ENCODE measurements at places on chromosomes 2 and 18.

DNA sequence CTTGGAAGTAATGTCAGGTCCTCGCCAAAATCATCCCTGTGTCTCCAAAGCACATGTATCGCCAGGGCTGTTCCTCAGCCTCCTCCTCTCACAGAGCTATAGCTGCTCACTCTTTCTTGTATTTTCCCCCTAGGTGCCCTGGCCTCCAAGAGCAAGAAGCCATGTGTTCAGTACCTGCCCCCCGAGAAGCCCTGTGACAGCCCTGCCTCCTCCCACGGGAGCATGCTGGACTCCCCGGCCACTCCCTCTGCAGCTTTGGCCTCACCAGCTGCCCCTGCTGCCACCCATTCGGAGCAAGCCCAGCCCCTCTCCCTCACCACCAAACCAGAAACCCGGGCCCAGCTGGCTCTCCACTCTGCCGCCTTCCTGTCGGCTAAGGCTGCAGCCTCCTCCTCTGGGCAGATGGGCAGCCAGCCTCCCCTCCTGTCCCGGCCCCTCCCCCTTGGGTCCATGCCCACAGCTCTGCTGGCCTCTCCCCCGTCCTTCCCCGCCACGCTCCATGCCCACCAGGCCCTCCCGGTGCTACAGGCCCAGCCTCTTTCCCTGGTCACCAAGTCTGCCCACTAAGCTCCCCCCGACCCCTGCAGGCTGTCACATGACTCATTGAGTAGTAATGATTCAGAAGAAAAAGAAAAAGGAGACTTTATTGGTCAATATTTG is 18.8 kb downstream of the TGOLN2 start:
- peak; percentile 20 for DNase-seq

DNA sequence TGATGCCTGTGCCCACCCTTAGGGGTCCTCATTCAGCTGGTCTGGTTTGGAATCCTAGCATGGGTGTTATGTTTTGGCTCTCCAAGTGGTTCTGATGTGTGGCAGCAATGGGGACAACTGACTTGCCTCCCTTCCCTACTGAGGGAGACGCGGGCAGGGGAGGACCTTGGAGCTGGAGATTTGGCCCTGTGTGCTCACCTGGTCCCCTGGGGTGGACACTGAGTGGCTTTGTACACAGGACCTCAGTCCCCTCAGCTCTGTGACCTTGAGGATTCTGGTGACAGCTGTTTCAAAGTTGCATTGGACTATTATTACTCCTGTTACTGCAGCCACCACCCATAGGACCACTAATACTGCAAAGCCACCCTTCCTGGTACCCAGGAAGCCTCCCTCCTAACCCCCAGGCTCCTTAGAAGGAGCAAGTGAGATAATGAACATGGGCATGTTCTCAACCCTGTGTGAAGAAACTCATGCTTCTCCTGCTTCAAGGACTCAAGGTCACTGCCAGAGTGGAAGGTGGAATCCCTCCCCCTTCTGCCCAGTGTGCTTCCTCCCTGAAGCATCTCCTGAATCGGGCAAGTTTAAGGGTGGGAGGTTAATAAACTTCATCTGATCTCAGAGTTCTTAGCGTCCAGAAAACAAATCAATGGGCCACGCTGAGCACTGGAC is 26.5 kb downstream of the TMEM182 start:
- no peak for DNase-seq

GRCh38 chr2:11679486-11680181 is 9.6 kb upstream of the NTSR2 start:
- no peak for DNase-seq

DNA sequence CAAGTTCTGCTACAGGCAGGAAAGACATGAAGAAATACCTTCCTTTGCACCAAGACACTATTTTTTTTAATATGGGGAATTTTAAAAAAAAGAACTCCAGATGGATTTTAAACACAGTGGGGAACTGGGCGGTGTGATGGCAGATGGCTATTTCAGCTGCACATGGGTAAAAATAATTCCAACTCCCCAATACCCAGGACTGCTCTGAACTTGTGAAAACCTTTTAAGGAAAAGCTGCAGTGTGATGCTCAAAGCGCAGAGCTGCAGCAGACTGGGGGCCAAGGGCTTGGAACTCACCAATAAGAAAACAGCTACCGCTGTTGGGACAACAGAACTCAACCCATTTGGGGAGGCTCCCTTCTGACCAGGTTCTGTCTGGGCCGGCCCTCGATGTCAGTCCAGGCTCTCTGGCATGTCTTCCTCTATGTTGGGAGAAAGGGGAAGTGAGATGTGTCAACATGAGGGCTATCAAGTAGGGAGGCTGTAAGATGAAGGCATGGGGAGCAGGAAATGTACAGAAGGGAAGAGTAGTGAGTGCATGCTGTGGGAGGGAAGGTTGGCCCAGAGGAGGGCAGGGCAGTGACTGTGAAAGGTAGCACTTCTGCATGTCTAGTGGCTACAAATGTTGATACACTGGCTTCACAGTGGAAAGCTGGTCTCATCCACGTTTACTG is 64.0 kb upstream of the SLC14A2 start:
- no peak for DNase-seq

DNA sequence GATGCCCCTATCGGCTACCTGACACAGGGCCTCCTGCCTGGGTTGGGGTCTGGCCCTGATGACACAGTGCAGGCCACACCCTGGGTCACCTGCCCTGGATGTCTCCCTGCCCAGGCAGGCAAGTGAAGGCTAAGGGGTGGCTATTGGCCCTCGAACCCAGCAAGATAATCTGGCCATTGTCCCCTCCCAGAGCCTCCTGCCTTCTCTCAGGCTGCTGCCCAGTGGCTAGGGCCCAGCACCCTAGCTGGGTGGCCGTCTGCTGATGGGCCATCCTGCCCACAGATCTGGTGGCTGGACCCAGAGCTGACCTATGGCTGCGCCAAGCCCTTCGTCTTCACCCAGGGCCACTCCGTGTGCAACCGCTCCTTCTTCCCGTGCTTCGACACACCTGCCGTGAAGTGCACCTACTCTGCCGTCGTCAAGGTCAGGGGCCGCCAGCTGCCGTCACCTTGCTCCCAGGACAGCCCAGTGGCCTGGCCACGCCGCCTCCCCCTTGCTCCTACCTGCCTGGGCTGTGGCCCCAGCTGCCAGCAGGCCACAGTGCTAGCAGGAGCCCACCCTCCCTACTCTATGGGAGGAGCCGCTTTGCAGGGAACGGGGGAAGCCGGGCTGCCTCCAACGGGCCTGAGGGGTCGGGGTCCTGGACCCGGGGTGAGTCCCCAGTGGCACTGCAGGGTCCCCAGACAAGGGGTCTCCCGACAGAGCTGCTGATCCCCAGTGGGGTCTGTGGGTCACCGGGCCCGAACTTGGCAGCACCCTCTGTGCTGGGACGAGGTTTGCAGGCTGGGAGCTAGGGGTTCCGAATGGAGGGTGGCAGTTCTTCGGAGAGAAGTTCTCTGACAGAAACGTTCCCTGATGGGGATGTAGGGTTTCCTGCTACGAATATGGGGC is 4.1 kb downstream of the RNPEPL1 start:
- no peak for DNase-seq

- DNase-seq = peak; percentile 91
Measured at GRCh38 chr2:95323347-95324155, 26.4 kb downstream of the KCNIP3 start.

GRCh38 chr2:96091711-96092572 is 24.4 kb downstream of the ADRA2B start:
- DNase-seq = peak; percentile 3

DNA sequence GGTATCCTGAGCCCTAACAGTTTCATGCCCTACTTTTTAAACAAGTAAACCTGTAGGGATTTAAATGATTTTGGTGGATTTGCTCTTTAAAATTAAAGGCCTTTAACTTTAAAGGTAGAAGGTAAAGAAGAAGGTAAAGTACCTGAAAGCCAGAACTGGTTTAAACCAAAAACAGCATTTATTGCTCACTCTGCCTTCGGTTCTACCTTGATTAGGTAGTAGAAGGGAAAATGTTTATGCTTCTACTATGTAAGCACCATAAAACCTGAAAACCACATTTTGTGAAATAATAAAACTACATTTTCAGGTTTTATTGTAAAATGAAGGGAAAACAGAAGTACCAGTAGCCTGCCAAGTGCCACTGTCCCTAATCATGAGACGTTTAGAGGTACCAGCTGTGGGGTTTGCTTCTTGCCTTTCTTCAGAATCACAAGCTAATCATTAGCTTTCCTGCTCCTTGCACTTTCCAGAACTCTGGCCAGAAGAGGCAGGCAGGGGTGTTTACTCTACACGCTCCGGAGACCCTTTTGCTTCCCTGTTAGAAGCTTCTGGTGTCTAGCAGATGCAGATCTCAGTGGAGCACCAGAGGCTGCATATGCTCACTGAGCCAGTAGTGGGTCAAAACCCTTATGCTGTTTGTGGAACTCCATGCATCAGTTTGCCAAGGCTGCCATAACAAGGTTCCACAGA is 33.3 kb downstream of the RPIA start:
- no peak for DNase-seq

GRCh38 chr2:146677280-146677679 is 1167.5 kb upstream of the ACVR2A start:
- DNase-seq = no peak

DNA sequence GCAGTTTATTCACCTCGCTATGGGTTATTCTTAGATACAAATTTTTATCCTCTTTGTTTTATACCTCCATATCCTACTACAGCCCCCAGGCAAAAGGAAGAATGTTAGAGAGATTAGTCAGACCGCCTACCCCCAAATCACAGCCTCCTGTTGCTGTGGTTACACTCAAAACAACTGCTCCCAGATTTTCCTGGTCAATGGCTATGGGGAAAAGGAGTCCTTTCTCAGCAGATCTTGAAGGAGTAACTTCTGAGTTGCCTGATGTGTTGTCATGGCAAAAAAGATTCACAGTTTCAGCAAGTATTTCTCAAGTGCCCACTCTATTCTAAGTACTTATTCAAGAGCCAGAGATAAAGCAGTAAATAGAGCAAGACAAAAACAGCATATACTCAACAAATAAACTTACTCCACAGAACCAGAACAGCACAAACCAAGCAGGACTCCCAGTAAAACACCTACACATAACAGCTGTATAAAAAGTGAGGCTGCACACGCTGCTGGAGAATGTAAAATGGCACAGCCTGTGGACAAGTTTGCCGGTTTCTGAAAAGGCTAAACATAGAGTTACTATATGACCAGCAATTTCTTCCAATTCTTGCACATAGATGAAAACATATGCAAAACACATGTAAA is 104.8 kb downstream of the NOL10 start:
- DNase-seq = no peak

DNA sequence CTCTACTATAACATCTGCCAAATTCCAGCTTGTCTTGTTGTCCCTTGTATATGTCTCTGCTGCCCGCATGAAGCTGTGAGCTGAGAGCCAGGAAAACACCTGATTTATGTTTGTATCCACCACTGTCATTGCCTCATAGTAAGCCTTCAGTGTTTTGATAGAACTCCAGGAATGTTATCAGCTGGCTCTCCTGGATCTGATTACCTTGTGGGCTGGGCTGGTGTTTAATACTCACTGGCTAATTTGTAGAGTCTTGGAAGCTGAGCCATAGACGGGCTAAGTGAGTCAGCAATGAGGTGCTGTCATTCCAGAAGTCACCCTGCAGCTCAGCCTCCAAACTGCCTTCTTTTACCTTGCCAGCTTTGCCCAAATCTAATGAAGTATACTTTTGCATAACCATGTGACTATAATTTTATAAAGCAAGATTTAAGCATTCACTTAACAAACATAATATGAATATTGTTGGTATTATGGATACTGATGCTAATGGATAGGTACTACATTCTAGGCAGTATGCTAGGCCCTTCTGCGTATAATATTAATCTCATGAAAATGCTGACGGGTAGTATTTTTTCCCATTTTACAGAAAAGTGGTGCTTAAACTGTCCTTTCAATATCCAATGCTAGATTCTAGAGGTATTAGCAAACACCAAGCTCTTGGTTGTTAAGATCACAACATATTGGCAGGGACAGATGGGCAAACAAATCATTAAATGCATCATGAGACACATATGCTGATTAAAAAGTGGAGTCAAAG is 62.7 kb upstream of the GATA6 start:
- DNase-seq = peak; percentile 32

DNA sequence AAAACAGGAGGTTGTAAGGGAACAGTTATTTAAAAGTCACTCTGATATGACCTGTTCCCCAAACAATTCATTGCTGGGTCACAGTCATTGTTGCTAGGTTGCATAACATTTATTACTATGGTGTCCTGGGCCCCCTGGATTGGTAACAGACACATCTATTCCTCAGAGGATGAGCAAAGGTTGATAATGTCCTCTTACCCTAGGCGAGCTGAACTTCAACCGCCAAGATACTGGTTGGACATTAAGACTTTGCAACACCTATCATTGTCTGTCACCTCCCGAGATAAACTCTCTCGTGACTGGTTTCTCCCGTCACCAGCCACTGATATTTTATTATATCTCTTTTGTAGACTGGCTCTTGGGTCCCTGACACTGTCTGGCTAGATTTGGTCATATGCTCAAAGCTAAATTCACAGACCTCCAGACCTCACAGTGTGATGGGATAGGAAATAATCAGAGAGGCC is 361.3 kb downstream of the ZNF521 start:
- DNase-seq = no peak

- DNase-seq = no peak
Measured at GRCh38 chr2:127597046-127597983, 48.6 kb upstream of the GPR17 start.

- DNase-seq = no peak
Measured at GRCh38 chr2:231177156-231178025, 21.0 kb upstream of the ARMC9 start.

- peak; percentile 55 for DNase-seq
Measured at GRCh38 chr2:231672617-231673347, 35.5 kb upstream of the PTMA start.

All from urothelium cell line (cell line).